Muscle of back (tissue), 13 donors: ENCODE measurements at places on chromosomes 2 and 18.

DNA sequence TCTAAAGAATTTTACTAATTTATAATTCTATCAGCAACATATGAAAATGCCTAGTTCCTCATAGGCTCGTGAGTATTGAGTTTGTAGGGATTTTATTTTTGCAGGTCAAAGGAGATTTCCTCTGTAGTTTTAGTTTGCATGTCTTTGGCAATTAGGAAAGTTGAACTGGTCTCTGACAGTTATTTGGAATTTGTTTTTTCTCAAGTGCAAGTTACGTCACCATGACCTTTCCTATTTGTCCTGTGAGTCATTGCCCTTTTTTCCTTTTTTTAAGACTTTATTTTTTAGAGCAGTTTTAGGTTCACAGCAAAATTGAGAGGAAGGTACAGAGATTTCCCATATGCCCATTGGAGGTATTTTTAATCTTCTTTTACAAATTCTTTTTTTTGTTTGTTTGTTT is 29.0 kb downstream of the RAMP1 start:
- no peak for DNase-seq

DNA sequence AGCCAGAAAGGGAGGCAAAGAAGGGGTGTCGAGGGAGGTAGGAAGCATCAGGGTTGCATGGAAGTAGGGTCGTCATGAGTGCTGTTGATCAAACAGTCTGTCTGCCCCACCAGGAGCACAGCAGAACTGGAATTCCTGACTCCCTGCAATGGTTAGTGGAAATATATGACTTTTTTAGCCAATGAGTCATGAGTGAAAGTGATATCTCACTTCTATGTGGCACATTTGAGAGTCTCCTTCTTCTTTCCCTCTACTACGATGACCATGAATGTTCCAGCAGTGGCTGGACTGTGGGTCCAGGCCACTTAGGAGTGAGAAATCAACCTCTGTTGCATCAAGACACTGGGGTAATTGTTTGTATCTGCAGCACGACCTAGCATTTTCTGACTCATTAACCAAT is 199.5 kb downstream of the TTC32 start:
- DNase-seq, result no peak

DNA sequence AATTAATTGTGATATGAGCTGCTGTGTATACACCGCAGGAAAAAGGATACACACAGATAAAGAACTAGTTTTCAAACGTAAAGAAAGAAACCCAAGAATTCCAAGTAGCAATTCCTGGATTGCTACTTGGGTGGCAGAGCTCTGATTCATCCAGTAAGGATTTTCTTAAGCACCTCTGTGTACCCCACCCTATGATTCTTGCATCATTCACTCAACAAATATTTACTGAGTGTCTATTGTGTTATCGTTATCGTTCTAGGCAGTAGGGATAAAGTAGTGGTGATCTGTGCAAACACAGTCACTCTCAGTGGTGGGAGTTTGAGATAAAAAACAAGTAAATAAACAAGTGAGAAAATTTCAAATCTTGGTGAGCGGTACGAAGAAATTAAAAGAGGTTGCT is 4.9 kb upstream of the TMEM200C start:
- no peak for DNase-seq

DNA sequence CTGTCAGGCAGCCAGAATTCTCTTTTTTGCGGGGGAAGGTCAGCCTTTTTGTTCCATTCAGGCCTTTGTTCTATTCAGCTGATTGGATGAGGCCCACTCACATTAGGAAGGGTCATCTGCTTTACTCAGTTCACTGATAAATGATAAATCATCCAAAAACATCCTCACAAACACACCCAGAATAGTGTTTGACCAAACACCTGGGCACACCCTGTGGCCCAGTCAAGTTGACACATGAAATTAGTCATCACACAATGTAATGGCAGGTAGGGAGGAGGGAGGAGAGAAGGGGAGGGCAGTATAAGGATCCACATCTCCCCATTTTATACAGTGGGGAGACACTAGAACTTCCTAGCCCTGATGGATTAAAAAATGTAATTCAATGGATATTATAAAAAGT is 8.3 kb upstream of the RMC1 start:
- no peak for DNase-seq

DNA sequence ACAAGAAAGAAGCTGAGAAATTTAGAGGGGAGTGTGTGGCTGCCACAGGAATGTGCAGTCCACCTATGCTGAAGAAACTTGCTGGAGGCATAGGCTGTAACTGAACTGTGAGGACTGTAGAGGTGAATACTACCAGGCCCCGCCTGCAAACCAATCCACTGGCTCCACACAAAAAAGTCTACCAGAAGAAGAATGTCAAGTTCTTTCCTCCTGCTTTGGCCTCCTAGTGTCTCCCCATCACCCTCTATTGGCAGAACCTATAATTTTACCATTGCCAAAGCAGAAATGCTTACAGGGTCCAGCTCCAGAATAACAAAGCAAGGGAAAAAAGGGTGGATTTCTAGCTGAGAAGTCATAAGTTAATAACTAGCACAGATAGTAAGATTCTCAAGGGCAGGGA is 5.9 kb upstream of the ATP5MC3 start:
- no peak for DNase-seq

DNA sequence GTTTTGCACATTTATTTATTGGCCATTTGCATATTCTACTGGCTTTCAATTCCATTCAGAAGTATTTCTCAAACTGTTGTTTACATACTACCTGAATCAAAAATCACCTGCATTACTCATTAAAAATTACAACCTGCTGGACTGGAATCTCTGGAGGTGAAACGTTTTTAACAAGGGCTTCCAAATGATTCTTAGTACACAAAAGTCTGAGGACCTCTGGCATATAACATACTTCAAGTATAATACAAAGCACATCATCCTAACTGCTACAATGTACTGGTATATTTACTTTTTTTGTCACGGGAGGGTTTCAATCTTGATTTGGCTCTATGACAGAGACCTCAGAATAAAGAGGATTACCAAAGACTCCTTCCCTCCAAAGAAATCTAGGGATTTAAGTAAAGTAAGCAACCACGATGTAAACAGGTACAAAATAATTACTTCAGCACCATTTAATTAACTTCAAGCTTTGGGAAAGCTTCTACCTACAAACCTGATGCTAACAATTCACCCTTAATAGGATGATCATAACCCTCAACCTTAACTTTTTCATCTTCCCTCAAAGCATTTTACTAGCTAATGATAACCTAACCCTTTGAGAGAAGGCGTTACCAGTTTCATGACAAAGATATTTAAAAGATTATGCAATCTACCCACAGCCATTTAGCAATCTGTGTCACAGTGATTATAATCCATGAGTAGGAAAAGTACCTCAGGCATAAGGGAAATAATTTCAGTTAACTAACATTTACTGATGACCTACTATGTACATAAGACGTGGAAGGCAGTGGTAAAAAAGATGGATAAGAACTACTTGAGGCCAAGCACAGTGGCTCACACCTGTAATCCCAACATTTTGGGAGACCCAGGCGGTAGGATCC is 24.7 kb downstream of the ATAD2B start:
- DNase-seq, result no peak

DNA sequence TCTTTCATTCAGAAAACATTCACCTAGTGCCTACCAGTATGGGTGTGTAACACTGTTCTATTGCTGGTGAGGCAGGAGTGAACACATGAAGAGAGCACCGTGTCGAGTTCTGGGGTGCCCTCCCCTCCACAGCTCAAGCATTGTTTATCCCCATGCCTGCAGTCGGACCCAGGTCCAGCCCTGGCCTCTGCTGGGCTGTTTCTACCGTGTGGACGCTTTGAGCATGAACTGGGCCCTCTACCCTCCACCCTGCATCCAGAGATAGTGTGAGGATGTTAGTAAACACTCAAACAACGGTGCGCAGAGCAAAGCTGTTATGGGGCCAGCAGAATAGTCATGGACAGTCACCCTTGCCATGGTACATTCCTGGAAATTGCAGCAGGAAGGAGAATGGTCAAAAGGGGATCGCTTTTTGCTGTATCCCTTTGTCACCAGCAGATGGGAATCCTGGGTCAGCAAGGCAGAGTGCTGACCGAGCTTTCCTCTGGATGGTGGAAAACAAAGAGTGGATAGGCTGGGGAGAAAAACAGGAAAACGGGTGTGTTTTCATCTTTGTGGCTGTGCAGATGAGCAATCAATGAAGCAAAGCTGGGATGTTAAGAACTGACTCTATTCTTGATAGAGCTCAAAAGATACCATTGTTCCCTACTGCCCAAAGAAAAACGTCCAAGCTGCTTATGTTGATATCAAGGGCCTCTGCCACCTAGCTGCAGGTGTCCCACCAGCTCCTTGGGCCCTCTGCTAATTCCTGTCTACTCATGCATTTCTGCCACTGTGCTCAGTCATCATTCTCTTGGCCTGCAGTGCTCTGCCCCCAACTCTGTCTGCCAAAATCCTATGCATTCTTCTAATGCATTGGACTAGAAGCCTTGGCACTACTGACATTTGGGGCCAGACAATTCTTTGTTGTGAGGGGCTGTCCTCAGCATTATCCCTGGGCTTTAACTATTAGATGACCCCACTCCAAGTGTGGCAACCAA is 38.7 kb downstream of the REEP1 start:
- DNase-seq, result peak; percentile 49

- DNase-seq, result no peak
These were observed 39.3 kb downstream of the RPL31 start for GRCh38 chr2:101041413-101041812.

GRCh38 chr18:57249883-57250282 is 102.5 kb upstream of the ST8SIA3 start:
- no peak for DNase-seq

- DNase-seq, result no peak
These were observed 812.0 kb upstream of the RAB6C start for GRCh38 chr2:129167456-129167855.

GRCh38 chr2:40087434-40087833 is 308.4 kb upstream of the THUMPD2 start:
- no peak for DNase-seq

GRCh38 chr18:77032181-77032701 is 100.3 kb downstream of the MBP start:
- no peak for DNase-seq

DNA sequence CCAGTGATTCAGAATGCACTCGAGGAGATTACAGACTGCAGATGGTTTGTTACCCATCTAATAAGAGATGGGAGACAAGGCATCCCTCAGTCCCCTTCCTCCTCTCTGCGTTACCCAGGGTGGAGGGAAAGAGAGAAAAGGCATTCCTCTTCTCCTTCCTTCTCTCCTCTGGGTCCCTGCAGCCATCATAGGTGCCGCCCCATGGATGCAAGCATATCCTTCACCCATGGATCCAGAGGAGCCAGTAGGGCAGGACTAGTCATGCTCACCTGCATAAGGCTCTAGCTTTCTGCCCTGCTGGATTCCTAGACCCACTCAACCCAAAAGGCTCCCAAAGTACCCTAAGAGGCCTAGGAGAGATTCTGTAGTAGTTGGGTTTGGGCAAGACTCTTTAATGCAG is 20.4 kb downstream of the CMPK2 start:
- no peak for DNase-seq

- peak; percentile 40 for DNase-seq
These were observed 6.4 kb upstream of the PTPN4 start for GRCh38 chr2:119753041-119753929.
